Activated CD4-positive, alpha-beta T cell treated with anti-CD3 and anti-CD28 coated beads, Interleukin-2, Interleukin-6, amounts not matched to agents 100 ng/mL and 50 ng/mL, durations not matched to agents 16 hours and 8 hours (primary cell): ENCODE measurements at places on chromosomes 5 and 9.

GRCh38 chr9:98964201-98964600 is 20.5 kb downstream of the COL15A1 start:
- no peak for DNase-seq

DNA sequence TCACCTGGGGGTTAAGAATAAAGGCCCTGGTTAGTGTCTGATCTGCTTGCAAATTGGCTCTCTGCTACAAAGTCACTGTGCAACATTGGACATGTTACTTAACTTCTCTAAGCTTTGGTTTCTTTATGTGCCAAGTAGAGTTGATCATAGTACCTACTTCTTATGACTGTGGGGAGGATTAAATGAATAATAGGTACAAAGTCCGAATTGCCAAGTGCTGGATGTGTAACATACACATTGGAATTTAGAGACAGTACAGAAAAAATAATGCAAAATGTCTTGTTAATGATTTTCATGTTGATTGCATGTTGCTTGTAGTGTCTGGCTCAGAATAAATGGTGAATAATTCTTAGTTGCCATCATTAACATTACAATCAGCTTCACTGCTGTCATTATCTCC is 2.2 kb downstream of the DOCK8 start:
- DNase-seq: no peak

DNA sequence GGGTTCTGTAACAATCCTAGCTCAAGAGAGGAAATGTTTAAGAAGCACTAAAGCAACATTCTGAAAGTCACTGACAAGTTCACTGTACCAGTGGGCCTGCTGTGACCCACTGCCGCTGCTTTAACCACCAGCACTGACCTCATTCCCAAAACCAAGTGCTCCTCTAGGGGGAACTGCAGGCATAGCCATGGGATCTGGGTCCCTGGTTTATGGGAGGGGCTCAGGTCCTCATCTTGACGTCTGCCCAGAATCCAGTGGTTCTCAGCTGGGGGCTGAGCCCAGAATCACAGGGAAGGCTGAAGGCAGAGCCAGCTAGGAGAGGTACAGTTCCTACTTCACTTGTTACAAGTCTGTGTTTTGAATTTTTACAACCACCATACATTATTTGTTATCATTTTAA is 36.1 kb upstream of the SLC2A8 start:
- no peak for DNase-seq

GRCh38 chr9:8826281-8826680 is 1026.7 kb upstream of the DMAC1 start:
- DNase-seq: no peak

GRCh38 chr5:36145311-36145710 is 6.4 kb downstream of the LMBRD2 start:
- DNase-seq: no peak

- DNase-seq: no peak
These were observed 74.3 kb downstream of the SLC44A1 start for GRCh38 chr9:105318729-105319191.

GRCh38 chr5:160555581-160555970 is 133.9 kb downstream of the PTTG1 start:
- no peak for DNase-seq

DNA sequence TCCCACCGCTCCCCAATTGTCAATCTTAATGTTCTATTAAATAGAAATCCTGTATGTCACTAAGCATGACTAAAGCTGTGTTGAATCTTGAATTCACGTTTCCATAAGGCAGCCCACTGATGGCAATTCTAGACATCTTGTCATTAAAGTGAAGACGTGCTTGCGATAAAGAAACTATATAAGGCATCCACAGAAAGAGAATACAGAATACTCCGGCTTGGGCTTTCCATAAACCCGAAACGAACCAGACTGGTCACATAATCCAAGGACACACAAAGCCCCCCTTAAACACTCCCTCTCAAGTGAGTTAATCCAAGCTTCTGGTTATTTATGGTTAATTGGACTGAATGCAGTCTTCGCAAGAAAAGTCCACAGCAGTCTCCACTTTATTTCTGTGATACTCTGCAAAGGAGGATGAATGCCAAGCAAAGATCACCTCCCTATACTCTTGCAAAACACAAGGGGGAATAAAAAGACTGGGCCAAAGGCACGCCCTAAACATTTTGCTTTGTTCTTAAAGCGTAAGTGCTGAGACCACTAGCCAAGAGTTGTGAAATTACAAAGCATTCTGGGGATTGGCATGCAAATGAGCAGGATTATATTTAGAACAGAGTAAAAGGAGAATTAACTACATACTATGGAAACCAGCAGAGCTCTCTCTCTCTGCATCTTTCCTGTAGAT is 54.7 kb downstream of the DPYSL3 start:
- DNase-seq: no peak

DNA sequence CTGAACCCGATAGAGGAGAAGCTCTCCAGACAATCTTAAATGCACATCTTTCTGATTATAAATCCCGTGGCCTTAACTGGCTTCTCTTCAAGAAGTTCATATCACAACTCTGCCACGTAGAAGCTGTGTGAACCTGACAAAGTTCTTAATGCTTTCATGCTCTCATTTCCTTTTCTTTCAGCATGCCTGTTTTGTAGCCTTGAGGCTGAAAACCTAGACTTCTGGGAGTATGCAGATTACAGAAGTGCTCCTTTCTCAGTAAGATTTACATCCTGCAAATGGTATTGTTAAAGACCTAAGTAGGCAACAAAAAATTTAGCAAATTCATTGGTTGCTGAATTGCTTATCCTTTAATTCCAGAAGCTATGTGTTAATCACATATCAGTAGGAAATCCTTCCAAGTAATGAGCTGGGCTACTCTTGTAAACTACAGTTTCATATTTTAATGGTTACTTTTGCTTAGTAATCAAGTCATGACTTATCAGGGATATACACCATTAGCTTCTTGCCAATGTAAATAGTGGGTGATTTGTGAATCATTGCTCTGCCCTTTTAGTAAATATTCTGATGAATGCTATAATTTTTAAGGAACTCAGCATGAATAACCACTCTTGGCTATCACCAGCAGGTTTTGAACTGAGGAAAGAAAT is 334.7 kb downstream of the FBXL7 start:
- DNase-seq: no peak

DNA sequence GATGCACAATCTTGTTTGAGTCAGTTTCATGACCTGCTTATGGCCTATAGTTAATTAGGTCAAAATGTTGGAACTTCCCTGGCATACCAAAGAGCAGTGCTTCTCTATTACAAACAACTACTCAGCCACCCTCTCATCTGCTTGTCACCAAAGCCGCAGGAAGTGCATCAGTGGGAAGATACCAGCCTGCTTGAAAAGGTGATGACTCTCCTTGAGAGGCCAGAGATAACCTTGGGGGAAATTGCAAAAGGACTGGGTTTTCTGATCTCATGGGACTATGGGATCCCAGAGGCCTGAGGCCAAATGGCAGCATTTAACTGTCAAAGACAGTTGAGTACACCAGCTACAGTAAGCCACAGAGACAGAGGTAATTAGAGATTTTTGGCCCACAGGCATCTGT is 69.9 kb downstream of the C9orf57 start:
- no peak for DNase-seq

- DNase-seq: no peak
These were observed 17.1 kb downstream of the APBA1 start for GRCh38 chr9:69655065-69655464.

GRCh38 chr9:132586830-132587591 is 4.6 kb downstream of the BARHL1 start:
- DNase-seq: no peak

DNA sequence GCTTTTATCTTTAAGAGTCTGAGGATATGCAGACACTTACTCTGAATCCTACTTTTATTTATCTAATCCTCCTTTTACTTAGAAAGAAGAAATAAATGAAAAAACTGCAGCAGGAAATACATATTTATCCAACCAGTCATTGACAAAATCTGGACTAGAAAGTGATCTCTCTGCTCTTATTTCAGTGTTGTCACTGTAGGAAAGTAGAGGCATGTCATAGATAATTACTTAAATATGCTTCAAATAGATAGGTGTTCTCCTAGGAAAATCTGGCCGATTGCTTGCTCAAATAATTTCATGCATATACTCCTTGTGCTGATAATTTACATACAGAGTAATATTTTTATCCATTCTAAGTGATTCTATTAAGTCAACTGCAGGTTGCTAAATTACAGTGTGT is 2001.9 kb upstream of the C9orf72 start:
- no peak for DNase-seq

DNA sequence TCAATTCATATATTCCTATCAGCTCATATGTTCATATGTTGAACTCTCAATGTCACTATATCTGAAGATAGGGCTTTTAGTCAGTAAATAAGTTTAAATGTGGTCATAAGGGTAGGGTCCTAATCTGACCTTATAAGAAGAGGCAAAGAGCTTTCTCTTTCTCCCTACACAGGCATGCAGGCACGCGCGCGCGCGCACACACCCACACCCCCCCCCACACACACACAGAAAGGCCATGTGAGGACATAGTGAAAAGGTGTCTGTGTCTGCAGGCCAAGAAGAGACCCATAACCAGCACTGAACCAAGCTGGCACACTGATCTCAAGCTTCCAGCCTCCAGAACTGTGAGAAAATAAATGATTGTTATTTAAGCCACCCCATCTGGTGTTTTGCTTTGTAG is 76.0 kb downstream of the PDE4D start:
- no peak for DNase-seq

GRCh38 chr5:26813235-26813634 is 225.2 kb downstream of the CDH9 start:
- DNase-seq: no peak

GRCh38 chr9:36671561-36671960 is 98.9 kb downstream of the MELK start:
- DNase-seq: no peak

GRCh38 chr9:95313010-95313498 is 4.5 kb downstream of the FANCC start:
- peak; percentile 9 for DNase-seq

- no peak for DNase-seq
These were observed 50.9 kb downstream of the SUSD1 start for GRCh38 chr9:112124156-112124555.

DNA sequence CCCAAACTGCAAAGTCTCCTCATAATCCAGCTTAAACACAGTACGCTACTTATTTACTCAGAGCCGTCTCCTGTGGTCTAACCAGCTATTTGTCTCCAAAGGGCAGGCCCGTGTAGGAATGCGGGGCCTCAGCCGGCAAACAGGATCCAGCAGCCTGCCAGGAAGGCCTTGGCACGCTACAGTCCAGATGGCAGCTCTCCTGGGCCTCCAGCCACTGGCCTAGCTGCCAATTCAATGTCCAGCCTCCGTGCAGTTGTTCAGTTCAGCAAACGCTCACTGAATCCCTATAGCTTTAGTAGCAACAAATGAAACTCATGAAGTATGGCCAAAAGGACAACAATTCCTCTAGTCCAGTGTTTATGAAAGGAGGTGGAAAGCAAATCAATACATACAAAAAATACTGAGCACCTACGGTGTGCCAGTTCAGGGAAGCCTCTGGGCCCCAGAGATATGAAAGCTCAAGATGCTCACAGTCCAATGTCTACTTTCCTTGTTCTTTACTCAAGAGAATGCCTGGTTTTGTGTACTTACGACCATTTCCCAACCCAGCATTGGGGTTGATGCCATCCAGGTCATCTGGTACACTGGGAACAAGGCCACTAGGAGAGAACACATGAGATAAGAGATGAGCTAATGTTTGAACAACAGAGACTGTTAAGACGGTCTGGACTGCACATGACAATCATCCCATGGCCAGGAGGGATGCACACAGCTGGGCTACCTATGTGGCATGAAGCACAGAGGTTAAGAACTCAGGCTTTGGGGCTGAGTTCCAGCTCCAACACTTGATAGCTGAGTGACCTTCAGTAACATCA is 8.3 kb downstream of the CDK5RAP2 start:
- no peak for DNase-seq

DNA sequence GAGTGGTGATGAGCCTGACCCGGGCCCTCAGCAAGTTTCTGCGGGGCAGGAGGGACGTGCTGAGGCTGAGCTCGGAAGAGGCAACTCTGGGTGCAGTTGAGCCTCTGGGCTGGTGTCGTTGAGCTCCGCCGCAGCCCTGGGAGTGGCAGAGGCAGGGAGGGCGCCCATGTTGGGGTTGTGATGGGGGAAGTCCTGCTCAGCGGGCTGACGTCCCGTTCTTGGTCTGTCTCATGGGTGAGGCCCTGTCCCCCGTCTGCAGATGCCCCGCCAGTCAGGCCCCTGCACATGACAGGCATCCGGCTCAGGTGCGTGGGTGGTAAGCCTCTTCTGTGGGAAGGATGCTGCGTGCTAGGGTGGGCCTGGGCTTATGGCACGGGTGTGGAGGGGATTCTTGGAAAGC is 64.3 kb downstream of the RXRA start:
- DNase-seq: peak; percentile 82

DNA sequence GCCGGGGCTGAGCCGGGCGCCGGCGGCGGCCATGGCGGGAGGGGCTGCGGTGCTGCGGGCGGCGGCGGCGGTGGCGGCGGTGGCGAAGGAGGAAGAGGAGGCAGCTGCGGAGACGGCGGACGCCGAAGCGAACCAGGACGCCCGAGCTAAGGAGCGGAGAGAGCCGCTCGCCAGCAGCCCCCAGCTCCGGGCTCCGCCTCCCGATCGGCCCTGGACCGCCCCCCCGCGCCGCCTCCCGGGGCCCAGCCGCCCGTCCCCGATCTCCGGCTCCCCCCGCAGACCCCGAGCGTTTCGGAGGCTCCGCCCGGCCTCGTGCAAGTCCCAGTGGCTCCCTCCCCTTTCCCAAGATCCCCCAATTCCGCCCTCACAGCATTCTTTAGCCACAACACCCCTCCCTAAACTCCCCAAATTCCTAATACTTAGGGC is at the start of gene ASTN2:
Gene ASTN2 (minus strand): TSS at position 152 of the 426 bp plus-strand sequence. CDS start 119 bp downstream, at position 33.
- DNase-seq: no peak

DNA sequence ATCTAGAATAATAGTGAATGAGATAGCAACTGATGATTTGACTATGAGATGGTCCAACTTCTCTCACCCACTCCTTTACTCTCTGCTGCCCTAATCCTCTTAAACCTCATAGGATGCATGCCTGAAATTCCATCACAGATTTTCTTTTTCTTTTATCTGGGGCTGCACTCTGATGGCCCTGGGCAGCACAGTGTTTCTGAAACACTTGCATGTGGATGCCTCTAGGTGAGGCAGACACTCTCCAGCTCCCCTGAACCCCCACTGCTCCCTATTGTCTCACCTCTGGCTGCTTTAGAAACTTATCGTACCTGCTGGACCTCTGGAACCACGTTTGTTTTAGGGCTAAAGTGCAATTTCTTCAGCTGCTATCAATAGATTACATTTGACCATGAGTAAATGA is 67.5 kb downstream of the HTR4 start:
- DNase-seq: no peak
